ENCODE measurements at places on chromosomes 5 and 9.

DNA sequence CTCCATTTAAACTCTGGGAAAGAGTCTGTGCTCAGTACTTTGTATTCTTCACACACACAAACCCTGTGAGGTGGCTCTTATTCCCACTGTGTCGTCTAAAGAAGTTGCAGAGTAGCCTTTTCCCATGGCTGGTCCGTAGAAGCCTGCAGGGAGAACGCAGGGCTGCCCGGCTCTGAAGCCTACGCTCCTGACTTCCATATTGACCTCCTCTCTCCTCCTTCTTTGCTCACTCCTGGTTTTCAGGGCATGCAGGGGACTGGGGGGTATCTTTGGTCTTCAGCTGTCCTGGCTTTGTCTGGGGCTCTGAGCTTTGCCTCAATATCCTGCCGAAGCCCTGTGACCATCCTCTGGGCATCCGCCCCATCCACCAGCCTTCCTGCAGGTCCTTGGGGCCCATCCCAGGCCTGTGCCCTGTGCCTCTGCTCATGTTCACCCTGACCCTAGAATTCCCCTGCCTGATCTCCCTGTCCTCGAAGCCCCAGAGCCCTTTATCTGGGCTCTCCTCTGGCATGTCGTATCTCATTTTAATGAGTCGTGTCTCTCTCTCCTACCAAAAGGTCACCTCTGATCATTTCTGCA, 83.8 kb upstream of the FSTL4 start:
- DNase-seq: no peak

GRCh38 chr9:127983847-127984289, 3.1 kb upstream of the EEIG1 start:
- no peak for DNase-seq

DNA sequence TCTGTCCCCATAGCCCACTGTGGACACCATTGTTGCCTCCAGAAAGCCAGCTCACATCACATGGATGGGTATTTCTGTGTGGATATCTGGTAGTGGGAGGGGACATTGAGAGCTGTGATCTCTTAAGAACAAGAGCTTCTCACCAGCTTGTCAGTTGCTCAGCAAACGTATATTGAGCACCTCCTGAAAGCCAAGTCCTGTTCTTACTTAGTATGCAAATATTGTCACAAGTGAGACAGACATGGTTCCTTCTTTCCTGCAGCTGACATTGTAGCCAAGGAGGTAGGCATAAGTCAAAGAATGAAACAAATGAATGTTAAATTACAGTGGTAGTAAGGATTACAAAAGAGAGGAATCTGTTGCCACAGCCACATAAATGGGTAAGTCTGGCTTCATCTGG, 3.8 kb downstream of the TCOF1 start:
- no peak for DNase-seq

DNA sequence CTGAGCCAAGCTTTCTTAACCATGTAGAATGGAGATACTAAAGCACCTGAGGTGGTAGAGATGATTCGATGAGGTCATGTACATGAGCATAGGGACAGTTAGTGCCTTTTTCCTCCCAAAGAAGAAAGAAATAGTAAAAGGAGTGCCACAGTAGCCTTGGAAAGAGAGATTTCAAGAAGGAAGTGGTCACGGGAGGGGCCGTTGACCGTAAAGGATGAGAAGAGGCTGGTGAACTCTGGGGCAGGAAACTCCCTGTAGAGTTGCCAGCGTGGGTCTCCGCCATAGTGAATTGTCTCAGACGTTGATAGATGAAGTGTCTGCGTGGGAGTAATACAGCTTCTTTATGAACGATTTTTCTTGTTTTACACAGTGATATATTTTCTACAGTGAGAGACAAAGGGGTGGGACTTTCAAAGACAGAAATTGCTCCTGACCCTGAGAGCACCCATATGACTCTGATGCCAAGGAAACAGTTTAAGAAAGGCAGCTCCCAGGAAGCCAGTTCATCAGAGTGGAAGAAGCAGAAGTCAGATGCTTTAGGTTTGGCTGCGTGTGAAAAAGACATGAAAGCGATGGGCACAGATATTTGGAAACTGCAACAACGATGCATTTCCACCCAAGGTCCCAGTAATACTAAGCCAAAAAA, 41.3 kb downstream of the UGCG start:
- no peak for DNase-seq

GRCh38 chr5:143372187-143372829, 31.2 kb downstream of the NR3C1 start:
- DNase-seq: no peak

DNA sequence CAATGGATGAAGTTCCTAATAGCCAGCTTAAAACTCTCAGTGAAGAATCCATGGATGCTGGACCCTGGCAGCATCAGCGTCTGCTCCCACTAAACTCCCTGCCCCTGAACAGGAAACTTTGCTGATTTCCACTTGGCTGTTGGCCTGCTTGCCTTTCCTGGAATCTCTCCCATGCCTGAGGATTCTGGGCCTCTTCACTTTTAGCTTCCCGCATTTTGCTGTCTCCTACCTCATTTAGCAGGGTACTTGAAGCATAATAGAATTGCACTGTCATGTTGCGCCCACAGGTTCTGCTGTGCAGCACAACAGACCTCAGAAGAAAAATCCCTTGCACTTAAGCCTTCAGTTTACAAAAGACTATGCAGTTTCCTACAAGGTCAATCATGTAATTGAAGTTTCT, 127.6 kb downstream of the DROSHA start:
- DNase-seq: no peak

- DNase-seq: no peak
These were observed 542.7 kb downstream of the KIF4B start for GRCh38 chr5:155556222-155556621.

DNA sequence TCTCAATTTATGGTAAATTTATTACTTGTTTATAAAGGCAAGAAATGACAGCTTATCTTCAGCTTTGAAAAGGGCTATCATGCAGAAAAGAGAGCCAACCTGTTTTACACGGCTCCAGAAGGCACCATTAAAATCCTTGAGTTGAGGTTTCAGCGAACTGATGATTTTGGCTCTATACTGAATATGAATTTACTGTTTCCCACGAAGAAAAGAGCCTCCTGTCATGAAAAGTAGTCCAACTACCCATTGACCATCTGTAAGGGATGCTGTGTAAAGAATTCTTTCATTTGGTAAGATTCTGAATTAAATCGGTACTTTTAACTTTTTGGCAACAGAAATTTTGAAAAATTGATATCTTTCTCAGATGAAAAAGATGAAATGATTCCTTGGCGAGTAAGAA, 657.6 kb upstream of the ZNF608 start:
- no peak for DNase-seq

DNA sequence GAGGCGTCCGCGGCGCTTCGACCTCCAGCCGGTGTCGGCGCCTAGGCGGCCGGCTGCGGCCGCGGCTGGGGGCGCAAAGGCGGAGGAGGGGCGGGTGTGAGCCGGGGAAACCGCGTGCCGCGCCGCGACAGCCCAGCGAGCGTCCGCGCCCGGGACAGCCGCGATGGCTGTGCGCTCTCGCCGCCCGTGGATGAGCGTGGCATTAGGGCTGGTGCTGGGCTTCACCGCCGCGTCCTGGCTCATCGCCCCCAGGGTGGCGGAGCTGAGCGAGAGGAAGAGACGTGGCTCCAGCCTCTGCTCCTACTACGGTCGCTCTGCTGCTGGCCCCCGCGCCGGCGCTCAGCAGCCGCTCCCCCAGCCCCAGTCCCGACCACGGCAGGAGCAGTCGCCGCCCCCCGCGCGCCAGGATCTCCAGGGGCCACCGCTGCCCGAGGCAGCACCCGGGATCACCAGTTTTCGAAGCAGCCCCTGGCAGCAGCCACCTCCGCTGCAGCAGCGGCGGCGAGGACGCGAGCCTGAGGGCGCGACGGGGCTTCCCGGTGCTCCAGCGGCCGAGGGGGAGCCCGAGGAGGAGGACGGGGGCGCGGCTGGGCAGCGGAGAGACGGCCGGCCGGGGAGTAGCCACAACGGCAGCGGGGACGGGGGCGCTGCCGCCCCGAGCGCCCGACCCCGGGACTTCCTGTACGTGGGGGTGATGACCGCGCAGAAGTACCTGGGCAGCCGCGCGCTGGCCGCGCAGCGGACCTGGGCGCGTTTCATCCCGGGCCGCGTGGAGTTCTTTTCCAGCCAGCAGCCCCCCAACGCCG, 605 bp downstream of the CHSY3 start:
- DNase-seq: no peak

DNA sequence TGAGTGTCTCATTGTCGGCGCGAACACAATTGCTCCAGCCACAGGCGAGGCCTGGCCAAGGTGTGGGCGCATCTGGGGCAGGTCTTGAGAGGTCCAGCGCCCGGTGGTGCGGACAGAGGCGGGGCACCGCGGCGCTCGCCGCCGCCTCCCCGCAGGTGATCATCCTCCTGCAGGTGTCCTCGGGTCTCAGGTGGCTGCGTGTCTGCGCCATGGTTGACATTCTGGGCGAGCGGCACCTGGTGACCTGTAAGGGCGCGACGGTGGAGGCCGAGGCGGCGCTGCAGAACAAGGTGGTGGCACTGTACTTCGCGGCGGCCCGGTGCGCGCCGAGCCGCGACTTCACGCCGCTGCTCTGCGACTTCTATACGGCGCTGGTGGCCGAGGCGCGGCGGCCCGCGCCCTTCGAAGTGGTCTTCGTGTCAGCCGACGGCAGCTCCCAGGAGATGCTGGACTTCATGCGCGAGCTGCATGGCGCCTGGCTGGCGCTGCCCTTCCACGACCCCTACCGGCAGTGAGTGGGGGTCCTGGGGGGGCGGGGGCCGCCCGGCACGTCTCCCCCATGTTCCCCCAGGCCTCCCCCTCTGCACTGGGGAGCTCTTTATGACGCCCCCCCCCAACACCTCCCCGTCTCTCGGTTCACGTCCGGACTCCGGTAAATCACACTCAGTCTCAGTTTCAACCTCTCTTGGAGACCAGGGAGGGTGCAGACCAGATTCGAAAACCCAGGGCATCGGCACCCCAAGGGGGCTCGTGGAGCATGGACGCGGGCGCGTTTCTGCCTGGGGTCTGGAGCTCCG, 446 bp downstream of the NXNL2 start:
- no peak for DNase-seq

GRCh38 chr9:124877021-124877782, 15.3 kb downstream of the ARPC5L start:
- DNase-seq: no peak

GRCh38 chr5:91307048-91307447, 76.1 kb downstream of the ARRDC3 start:
- no peak for DNase-seq

- no peak for DNase-seq
These were observed 88.1 kb upstream of the ADAMTSL1 start for GRCh38 chr9:18385696-18386490.

DNA sequence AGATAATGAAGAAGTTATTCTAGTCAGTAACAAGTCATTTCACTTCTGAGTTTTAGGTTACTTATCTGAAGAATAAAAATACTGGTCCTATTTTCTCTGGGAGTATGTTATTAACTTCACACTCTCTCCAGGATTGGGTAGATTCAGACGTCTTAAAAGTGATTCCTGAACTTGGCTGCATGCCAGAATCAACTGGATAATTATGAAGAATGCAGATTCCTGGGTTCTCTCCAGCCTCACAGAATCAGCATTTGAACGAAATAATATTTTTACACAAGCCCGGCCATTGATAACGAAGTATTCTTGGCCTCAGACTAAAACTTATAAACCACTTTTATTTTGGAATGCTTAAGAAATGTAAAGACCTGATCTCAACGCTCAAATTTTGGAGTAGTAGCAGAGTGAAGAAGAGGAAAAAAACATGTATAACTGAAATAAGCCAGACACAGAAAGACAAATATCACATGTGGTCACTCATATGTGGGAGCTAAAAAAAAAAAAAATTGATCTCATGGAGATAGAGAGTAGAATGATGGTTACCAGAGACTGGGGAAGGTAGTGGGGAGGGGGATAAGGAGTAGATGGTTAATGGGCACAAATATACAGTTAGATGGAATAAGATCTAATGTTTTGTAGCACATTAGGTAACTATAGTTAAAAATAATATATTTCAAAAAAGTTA, 507.3 kb downstream of the ISL1 start:
- no peak for DNase-seq

- no peak for DNase-seq
These were observed 18.3 kb upstream of the STOM start for GRCh38 chr9:121388140-121388905.

- no peak for DNase-seq
These were observed 1.1 kb downstream of the TESK1 start for GRCh38 chr9:35606138-35606504.

DNA sequence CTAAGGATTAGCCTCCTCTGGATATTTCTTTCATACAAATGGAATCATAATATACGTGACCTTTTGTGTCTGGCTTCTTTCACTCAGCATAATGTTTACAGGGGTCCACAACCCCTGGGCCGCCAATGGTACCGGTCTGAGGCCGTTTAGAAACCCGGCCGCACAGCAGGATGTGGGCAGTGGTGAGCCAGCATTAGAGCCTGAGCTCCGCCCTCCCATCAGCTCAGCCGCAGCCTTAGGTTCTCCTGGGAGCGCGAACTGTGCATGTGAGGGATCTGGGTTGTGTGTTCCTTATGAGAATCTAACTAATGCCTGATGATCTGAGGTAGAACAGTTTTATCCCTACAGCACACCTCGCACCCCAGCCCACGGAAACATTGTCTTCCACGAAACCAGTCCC, 229.7 kb downstream of the ICE1 start:
- no peak for DNase-seq

DNA sequence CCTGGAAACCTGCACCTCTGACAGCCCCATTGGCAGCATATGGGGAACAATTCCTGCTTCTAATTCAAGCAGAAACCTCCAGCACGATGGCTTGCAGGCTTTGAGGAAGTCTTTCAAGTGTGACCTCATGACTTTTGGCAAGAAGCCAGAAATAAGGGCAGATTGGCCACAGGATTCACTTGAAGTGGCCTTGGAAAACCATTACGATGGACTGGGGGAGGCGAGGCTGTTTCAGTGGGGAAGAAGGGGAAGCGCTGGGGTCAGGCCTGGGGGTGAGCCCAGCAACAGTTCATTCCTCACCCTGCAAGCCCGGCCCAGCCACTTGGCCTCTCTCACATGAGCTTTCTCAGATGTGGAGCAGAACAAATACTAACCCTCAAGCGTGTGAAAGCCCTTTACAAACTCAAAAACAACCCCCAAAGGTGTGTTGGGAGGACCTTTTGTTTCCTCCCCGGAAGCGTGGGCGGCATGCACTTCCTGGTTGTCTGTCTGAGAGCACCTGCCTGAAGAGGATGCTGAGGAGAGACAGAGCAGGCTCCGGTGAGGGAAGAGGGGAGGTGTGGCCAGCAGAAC, 26.9 kb upstream of the EEIG1 start:
- DNase-seq: no peak

- peak; percentile 52 for DNase-seq
These were observed 97.2 kb downstream of the TRIO start for GRCh38 chr5:14240359-14240758.

- no peak for DNase-seq
These were observed 5.6 kb downstream of the FRRS1L start for GRCh38 chr9:109161471-109161870.
